ENCODE measurements at places on chromosomes 6 and 20.

DNA sequence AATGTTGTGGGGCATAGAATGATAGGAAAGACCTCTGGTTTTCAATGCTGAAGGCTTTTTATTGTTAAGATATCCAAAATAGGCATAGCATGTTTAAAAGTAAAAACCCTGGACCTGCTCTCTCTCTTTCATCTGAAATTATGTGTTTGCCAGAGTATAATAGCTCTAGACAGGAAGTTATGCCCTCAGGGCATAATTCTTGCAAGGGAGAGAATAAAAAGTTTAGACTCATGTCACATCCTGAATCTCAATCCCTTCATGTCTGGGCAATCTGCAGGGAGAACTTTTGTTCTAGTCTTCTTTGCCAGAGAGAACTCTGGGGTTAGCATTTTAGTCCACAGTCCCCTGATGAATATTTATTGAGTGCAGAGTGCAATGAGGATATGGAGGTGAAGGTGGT lies 297.3 kb upstream of the FLRT3 start:
- DNase-seq = no peak

DNA sequence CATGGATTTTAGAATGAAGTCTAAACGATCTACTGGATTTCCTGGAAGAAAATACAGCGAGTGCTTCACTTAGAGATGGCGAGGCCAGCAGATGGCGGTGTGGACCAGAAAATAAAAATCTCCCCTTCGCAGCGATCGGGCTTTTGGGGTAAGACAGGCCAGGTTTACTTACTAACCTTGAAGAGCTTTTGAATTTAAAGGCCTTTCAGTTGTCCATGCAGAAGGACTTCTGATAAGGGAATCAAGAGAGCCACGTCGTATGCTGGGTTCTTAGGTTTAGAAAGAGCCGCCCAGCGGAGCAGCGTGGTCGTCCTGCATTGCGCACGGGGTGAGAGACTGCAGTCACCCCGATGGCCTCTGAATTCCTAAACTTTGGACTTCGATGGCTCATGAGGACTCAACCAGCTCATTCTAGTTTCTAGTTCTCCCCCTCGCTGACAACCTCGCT lies 125.2 kb upstream of the RALGAPA2 start:
- peak; percentile 15 for DNase-seq

- DNase-seq = no peak
These were observed 1.6 kb downstream of the TRIM27 start for GRCh38 chr6:28922004-28922820.

GRCh38 chr6:107676042-107676441 lies 148.1 kb downstream of the SCML4 start:
- DNase-seq = no peak

DNA sequence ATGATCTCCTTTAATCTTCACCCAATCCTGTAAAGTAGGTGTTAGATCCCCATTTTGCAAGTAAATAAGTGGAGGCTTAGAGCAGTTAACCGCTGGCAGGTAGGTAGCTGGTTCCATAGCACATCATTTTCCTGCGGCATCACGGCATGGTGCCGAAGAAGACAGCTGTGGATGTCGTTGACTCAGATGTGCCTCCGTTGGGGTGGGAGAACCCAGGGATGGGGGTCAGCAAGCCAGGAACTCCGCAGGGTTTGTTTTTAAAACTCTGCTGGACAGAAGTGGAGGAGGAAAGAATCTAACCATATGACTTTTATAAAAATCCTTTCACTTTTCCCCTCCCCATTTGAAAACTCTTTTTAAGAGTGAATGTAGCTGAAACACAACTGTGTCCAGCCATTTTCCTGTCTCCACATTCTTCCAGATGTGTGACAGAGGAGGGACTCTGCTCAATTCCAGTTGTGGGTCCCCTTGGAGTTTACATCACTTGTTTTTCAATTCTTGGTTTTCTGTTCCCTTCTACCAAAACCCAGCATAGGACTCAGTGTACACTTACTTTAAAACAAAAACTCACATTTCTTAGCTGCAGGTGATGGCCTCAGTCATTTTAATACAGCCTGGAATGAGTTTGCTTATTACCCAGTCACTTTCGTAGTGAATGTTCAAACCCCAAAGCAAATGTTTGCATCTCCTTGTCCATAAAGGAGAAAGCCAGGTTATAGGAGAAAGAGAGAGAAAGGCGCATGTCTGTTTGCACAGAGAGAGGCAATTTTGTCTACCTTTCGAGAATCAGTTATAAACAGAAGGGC lies 27.6 kb upstream of the PI16 start:
- DNase-seq = no peak

DNA sequence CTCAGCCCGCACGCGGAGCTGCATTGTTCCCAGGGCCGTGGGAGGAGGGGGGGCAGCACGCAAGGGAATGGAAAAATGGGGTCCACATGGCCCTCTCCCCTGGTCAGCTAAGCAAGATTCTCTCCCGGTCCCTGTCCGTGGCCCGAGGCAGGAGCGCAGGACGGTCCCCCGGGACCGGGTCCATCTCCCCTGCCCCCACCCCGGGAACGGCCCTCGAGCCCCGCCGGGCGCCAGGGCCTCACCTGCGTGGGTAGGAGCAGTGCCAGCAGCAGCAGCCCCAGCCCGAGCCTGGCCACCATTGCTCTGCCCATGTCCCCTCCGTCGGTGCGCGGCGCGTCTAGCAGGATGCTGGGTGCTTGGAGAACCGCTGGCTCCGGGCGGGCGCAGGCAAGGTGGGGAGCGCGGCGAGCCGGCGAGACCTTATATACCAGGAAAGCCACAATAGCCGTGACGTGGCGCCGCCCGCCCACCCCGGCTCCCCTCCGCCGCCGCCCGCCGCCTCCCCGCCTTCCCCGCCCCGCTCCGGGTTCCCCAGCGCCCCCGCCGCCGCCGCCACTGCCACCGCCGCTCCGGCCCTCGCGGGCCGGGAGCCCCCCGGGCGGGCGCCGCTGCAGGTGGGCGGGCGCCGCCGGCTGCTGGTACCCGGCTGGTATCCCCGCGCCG lies at the start of gene CD24:
Gene CD24, minus strand, starts transcription at position 394 of the 663 bp plus-strand sequence. Its CDS starts 83 bp downstream, at position 311.
- no peak for DNase-seq

- DNase-seq = no peak
These were observed 82.1 kb downstream of the PSMG4 start for GRCh38 chr6:3340894-3341293.

DNA sequence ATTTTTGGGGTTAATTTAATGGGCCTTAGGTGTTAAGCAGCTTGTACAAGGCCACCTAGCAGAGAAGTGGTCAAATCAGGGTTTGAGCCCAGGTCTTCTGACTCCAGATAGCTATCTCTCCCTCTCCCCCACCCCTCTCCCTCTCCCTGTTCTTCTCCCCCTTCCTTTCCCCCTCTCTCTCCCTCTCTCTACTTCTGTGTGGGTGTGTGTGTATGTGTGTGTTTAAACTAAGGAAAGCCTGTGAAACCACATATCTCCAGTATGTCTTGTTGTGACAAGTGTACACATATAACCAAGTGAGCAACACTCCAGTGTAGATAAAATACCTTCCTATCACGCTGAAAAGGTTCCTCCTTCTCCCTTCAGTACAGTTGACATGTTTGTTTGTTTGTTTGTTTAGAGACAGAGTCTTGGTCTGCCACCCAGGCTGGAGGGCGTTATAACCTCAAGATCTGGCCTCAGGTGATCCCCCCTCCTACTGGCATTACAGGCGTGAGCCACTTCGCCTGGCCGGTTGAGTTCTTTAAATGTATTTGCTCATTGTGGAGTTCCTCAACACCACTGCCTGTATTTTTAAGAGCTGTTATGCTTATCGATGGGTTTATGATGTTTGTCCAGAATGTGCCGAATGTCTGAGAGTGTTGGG lies 140.4 kb downstream of the JARID2 start:
- no peak for DNase-seq

DNA sequence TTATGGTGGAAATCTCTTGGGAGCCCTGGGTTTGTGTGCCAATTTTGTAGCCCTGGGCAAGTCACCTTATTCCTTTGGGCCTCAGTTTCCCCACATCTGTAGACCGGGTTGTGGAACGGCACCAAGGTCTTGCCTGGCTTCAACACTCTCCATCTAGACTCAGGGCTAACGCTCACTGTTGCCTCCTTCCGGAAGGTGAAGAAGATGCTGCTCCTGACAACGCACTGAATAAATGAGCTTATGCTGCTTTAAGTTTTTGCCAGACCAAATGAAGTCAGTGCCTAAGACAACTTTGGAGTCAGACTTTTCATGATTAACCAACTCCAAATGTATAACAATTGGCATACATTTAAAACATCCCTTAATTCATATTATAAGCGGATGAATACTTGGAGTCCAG lies 53.1 kb downstream of the PSMG4 start:
- DNase-seq = no peak

DNA sequence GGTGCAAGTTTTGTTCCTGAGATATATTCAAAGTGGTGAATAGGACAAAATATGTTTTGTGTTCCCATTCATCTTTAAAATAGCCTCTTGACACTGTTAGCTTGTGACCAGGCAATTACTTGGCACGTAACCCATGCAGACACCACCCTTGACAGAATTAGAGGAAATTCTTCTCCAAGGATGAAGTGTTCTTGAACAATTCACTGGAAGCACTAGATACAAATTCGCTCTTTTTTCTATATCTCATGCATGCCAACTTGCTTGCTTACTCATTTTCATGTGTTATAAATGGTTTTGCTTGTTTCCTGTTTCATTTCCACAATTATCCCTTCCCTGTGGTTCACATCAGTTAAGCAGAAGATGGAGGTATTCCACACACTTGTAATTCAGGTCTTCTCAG lies 105.2 kb upstream of the MAN1A1 start:
- DNase-seq = no peak

DNA sequence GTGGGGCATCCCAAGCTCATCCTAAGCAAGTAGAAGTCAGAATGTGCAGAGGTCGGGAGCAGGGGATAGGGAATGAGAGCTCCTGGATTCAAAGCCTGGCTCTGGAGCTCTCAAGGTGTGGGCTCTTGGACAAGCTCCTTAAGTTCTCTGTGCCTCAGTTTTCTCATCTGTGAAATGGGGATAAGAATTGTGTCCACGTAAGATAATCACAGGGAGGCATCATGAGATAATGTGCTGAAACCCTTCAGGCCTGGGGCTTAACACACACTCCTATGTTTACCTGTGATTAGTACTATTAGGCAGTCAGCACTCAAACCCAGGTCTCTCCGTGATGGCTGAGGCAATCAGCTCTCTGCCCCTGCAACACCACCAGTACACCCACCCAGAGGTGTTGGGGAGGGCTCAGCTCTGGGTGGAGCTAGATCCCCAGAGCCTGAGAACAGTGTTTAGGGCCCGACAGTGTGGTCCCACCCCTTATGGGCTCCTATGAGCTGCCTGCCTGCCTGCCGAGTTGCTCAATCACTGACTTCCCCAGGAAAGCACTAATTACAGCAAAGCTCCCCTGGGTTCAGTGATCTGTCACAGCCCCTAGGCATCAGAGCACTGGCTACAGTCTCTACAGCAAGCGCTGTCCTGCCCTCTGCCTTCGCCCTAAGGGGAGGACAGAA lies 6.3 kb upstream of the SIRPA start:
- DNase-seq = peak; percentile 10

GRCh38 chr6:130269969-130270635 lies 47.4 kb upstream of the SAMD3 start:
- DNase-seq = no peak

DNA sequence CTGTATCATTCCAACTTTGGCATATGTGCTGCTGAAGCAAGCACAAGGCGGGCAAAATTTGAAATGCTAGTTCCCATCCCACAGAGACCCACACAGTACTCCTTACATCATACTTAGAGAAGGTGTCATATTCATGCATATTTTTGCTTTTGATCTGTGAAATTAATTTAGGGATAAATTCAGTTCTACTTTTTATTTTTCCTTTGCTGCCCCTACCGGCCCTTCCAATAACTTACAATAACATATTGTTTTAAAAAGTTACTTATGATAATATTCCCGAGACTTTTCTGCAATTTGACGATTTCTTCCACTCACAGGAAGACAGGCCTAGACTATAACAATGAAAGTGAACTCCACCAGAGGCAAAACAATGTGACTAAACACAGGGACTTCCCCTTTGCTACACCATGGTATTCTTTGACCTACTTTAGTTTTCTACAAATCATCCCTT lies 35.0 kb downstream of the SESN1 start:
- no peak for DNase-seq

DNA sequence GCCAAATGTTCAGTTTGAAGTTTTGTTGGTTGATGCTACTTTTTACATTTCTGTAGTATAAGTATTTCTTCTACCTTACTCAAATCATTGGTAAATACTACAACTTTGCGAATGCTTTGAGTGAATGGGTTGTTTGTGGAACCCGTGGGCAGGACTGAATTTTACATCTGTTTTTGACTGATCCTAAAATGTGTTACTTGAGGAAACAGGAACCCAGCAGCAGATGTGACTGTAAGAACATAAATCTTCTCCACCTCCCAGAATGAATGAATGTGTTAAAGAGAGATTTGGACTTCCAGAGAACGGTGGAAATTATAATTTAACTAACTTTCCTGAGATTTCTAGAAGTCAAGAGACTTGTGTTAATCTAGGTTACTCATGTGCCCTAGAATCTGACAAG lies 728.5 kb upstream of the MARCKS start:
- no peak for DNase-seq

GRCh38 chr6:55953335-55953734 lies 77.9 kb upstream of the BMP5 start:
- DNase-seq = no peak

DNA sequence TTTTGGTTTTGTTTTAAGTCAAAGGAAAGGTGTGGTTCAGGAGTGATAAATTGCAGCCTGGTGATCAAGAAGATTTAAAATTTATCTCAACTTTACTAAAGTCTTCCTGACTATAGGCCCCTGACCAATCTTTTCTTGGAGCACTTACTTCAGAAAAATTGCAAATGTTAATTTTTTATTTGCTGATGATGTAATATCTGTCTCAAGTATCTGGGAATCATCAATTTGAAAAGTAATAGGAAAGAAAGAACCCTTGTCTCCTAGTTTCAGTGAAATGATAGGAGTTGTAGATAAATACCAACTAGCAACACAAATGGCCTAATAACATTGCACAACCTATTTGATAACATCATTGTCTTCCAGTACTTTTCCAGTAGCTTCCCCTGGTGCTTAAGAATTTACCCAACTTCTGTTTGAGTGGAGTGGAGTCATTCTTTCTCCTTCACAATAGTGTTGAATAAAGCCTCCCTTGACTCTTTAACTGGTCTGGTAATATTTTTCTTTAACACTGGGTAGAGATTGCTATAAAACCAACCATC lies 648.3 kb upstream of the ADGRB3 start:
- DNase-seq = no peak

- DNase-seq = no peak
These were observed 140.8 kb upstream of the ARMC2 start for GRCh38 chr6:108707328-108707976.

GRCh38 chr20:18304618-18305017 lies 16.3 kb downstream of the ZNF133 start:
- no peak for DNase-seq

- no peak for DNase-seq
These were observed 8.8 kb downstream of the DDRGK1 start for GRCh38 chr20:3195590-3196237.

- no peak for DNase-seq
These were observed 203.7 kb downstream of the TBX18 start for GRCh38 chr6:84560436-84561390.

All from fibroblast of skin of left biceps (primary cell).